IMR-90 (cell line): ENCODE measurements at places on chromosomes 11 and 22. TPM values are rescaled to one million over a fixed set of nuclear protein-coding genes. Genes with fewer than 3 reads are reported as not detected.

Gene MB
- polyA plus RNA-seq: not detected in 2 replicates

Gene OR6T1
- not detected in 2 replicates for polyA plus RNA-seq

GRCh38 chr11:76682684-76683083 lies 12.1 kb upstream of the LRRC32 start:
- DNase-seq: no peak

DNA sequence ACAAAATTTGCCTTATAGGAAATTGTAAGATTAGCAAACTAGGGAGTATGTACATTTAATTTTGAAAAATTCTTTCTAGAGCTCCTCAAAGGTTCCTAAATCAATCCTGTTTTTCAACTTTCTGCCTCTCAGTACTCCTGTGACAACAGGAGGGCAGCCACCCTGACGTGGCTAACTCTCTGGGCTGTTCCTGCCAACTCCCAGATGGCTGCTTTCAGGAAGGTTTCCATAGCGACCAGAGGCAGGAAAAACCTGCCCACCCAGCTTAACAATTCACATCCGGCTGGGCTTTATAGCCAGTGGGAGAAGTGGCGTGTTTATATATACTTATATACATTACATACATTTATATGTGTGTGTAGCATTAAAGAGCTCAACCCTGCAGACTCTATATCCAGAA lies 26.5 kb downstream of the SGSM3 start:
- DNase-seq: peak; percentile 88

- no peak for DNase-seq
These were observed at the start of gene OSM for GRCh38 chr22:30266445-30267381. Gene OSM (minus strand): TSS chr22:30266851. CDS start chr22:30266799, 52 bp downstream.

Gene RFPL1
- not detected in 2 replicates for polyA plus RNA-seq

Gene INSC
- 0.53 and 0.87 TPM in 2 replicates for polyA plus RNA-seq

GRCh38 chr11:23590596-23591308 lies 730.5 kb upstream of the CCDC179 start:
- DNase-seq: no peak

DNA sequence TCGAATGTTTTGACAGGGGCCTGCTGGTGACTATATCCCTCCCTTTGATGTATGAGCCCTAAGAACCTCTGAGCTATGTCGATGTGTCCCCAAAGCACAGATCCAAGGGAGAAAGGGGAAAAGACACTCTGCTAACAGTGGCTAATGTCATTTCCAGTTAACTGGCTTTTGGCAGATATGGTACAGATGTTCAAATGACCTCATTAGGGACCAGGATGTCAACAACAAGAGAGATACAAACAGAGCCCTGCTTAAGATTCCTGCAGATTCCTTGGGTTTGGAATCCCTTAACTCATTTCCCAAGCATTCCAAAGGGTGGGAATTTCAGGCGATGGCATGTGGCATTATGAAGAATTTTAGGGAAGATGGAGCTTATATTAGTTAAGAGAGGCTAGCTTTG lies 517.3 kb downstream of the SOX6 start:
- DNase-seq: no peak

Gene OR52A1
- not detected in 2 replicates for polyA plus RNA-seq

GRCh38 chr11:65871811-65872548 lies 620 bp downstream of the EFEMP2 start:
- DNase-seq: no peak

Gene B4GAT1
- polyA plus RNA-seq: 18.4 and 20.5 TPM in 2 replicates

DNA sequence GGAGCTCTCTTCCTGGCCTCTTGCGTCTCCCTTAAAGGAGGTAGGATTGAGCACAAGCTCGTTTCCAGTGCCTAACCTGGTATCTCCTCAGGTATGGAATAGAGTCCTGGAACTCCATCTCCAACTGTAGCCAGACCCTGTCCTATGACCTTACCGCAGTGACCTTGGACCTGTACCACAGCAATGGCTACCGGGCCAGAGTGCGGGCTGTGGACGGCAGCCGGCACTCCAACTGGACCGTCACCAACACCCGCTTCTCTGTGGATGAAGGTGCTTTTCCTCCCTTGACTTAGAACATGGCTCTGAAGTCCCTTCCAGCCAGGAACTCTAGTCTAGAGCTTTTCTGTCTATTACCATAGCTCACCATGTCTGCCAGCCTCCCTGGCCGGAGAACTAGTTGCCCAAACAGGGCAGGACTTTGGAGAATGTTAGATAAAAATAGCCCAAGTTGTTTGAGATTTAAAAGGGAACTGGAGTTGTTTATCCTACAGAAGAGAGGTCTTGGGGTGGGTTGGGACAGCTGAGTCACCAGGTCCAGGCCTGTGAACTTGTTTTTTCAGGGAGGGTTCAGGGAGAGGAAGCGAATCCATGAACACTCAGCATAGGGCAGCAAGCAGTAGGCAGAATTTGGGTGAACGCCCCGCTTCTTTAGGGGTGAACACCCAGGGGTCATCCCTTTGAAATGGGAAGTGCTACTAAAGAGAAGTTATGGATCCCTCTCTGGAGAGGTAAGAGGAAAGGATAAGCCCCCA lies 3.3 kb downstream of the IL10RA start:
- DNase-seq: no peak

- no peak for DNase-seq
These were observed 92.9 kb downstream of the NELL1 start for GRCh38 chr11:20762116-20762844.

DNA sequence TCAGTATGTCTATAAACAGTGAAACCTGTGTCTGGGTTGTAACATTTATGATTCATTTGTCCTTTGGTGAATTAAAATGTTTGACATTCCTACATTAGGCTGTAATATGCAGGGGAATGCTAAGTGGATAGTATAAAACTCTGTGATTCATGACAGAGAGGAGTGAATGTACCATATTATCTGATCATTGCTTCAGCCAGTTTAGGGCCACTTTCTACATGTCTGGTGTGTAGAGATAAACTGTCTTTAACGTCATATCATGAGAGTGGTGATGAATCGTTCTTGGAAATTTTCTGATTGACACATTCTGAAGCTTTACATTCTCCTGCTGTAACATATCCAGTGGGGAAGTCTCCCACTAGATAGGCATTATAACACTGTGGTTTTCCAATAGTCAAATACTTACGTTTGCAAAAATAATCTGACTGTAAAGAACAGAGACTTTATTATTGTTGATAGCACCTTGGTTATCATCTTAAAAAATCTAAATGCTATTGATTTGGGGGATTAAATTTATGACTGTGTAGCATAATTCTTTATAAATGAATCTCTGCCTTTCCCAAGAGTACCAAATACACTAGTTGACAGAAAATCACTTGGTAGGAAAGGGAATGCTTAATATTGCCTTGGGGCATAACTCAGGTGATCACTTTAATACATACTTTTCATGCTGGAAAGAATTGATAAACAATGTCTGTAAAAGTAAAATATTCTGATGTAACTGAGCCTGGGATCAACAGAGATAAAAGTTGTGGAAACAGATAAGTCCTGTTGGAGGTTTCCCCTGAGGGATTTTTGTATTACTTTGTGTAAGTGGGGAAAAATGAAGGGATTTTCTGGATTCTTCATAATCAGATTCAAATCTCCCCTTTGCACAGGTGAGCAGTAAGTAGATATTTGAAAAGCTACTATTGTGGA lies 427.9 kb downstream of the JRKL start:
- DNase-seq: no peak

- no peak for DNase-seq
These were observed 373.0 kb upstream of the LARGE1 start for GRCh38 chr22:34293324-34293723.

DNA sequence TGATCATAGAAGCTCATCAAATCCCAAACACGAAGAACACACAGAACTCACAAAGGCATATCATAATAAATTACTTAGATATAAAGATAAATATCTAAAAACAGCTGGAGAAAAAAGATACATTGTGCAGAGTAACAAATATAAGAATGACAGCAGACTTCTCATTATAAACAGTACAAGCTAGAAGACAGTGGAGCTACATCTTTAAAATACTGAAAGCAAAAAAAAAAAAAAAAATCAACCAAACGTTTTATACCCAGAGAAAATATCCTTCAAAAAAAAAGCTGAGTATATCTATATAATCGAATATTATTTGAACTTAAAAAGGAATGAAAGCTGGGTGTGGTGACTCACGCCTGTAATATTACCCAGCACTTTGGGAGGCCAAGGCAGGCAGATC lies 90.0 kb downstream of the SBF2 start:
- no peak for DNase-seq

- no peak for DNase-seq
These were observed 6.7 kb downstream of the HPX start for GRCh38 chr11:6433998-6434660.

DNA sequence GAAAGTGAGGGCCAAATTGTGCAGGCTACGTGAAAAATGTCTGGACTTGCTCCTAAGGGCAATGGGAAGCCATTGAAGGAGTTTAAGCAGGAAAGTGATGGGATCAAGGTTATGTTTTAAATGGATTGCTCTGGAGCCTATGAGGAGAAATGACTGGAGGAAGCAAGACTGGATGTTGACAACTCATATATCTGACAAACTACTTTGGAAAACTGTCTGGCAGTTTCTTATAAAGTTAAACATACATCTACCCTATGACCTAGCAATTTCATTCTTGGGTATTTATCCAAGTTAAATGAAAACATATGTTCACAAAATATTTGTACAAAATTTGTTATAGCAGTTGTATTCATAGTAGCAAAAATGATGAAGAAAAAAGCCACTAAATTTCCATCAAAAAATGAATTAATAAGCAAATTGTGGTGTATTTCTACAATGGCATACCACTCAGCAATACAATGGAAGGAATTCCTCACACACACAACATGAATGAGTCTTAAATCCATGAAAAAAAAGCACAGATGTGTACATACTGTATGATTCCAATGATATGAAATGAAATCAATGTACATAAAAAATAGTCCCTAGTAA lies 24.1 kb downstream of the FZD4 start:
- DNase-seq: peak; percentile 34

- peak; percentile 64 for DNase-seq
These were observed 3.9 kb downstream of the MALAT1 start for GRCh38 chr11:65502555-65503367.

DNA sequence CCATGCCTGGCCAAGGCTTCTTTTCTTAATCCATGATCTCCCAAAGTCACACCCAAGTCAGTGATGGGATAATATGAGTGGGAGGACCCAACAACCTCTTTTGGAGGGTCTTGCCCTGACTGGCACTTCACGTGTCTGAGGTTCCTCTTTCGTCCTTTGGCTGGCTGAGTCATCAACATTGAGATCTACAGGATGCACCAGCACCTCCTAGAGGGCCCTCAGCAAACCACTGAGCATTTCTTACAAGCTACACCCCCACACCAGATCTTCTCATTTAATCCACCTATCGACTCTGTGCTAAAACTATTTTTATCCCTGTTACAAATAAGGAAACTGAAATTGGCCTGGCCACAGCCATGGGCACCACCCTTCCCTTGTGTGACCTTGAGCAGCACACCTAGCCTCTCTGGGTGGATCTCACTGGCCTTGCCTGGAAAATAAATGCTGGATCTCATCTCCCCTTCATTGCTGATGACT lies 63.4 kb downstream of the FLI1 start:
- peak; percentile 48 for DNase-seq

DNA sequence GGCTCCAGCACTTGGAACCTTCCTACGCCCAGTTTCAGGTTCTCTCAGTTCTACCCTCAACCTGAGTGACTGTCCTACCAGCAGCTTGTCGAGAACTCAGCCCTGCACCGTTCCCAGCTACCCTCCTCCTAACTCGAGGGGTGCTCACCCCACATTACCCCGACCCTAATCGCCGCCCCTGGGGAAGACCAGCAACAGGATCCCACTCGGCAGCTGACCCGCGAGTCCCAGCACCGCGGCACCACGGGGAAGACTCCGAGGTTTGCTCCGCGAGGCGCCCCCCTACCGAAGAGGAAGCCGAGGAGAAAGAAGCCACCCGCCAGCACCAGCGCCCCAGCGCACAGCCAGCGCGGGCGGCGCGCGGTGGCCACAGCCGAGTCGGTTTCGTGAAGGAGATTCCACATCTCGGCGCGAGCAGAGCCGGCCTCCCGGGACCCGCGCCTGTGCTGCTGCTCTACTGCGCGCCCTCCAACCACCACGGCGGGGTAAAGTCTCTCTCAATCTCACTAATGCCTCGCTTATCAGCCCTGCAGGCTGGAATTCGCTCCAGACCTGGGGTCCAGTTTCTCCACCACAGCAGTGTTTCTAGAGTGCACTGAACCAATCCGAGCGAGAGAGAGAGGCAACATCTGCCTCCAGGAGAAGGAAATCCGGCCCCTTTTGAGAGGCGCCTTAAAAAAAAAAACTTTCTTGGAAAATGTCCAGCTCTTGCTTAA lies at the start of gene FOLH1:
FOLH1 (minus strand) TSS at position 597 of the 716 bp plus-strand sequence; CDS start at position 404, 193 bp downstream.
- DNase-seq: no peak

DNA sequence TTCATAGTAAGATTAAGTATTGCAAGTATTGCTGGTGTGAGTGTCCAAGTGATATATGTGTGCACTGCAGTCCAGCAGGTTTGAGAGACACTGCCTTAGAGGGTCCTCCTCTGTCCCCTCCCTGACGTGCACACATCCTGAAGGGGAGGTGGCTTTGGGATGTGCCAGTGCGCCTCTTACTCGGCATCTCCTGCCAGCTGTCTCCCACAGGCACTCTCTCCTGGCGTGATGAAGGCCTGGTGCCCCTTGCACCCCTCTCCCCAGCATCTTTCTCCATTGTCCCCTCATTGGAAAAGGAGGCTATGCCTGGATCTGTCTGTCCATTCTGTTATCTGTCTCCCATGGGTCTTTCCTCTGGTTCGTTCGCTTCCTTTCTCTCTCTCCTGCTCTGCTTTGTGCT lies 24.2 kb downstream of the GTPBP1 start:
- DNase-seq: no peak

Gene CAVIN3
- 185 and 241 TPM in 2 replicates for polyA plus RNA-seq

Gene TLCD5
- polyA plus RNA-seq: 6.8 and 9.5 TPM in 2 replicates

Gene MS4A3
- polyA plus RNA-seq: not detected in 2 replicates

Gene MFNG
- 0.15 and 0.24 TPM in 2 replicates for polyA plus RNA-seq

DNA sequence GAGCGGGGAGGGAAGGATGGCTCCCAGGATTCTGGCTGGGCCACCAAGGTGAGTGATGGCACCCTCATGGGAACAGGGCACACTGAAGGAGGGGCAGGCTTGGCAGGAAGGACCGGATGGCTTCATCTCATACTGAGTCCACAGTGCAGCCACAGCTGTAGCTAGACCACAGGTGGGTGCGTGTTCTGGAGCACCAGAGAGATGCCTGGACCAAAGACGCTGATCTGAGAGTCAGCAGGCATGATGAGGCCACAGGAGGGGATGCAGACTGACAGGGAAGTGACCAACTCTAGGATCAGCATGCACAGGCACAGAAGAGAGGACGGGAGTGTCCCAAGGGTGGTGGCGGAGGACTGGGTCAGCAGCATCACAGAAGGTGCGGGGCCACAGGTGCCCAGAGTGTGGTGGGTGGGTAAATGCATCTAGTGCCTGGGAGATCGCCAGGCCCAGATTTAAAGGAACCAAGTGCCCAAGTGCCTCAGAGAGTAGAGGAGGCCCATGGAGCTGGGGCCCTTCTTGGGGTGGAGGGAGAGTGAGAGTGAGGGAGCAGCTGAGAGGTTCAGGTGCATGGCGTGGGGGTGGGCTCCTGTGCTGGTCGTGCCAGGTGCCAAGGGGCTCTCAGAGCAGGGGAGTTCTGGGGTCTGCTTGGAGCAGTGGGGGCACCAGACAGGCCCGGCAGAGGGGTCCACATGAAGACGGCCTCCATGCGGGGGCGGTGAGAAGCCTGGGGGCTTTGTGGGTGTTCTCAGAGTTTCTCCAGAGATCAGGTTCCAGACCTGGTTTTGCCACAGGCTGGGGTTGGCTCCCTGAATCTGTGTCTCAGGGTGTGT lies 113.7 kb downstream of the CEP164 start:
- DNase-seq: no peak

GRCh38 chr22:17063411-17064106 lies 21.2 kb upstream of the IL17RA start:
- no peak for DNase-seq

Gene TRIM51
- polyA plus RNA-seq: not detected in 2 replicates

Gene PNPLA5
- 0.13 and 0.44 TPM in 2 replicates for polyA plus RNA-seq

Gene MIAT
- 0.29 and 0.65 TPM in 2 replicates for polyA plus RNA-seq
